ENCODE measurements at places on chromosomes 6 and 20. TPM values are rescaled to one million over a fixed set of nuclear protein-coding genes. Genes with fewer than 3 reads are reported as not detected.
A peak's percentile ranks its signal among the peaks of the same experiment; 100 is the strongest.

DNA sequence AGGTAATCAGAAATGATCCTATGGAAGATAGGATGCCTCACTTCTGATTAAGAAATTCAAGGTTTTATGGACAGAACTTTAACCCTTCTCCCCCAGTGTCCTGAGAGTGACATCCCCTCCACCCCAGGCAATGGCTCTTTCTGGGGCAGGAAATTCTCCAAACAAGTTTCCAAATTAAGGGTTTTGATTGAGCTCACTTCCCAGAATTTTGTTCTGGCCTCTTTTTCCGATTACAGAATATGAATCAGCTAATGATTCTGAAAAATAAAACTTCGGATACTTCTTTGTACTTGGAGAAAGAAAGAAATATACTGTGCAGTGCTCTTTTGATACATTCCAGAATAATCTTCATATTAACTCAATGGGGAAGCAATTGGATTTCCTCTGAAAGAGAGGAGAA, 32.8 kb upstream of the TASP1 start:
- DNase-seq: no peak
- H3K4me3 ChIP-seq: no peak overlapping the region
- H3K36me3 ChIP-seq: no peaks in the 10 kb centered on the region
- H3K4me1 ChIP-seq: no peaks in the 10 kb centered on the region

The EYA4 gene
- 1.4 TPM for total RNA-seq

The PAK5 gene
- total RNA-seq: 0.20 TPM

- no peaks in the 10 kb centered on the region for H3K4me1 ChIP-seq
- no peaks in the 10 kb centered on the region for H3K27me3 ChIP-seq
- no peaks in the 10 kb centered on the region for H3K36me3 ChIP-seq
- no peak overlapping the region for H3K4me3 ChIP-seq
- DNase-seq: no peak
Measured at GRCh38 chr6:28558629-28559028, 32.9 kb downstream of the GPX5 start.

GRCh38 chr6:155837474-155837873, 381.8 kb upstream of the NOX3 start:
- no peaks in the 10 kb centered on the region for H3K36me3 ChIP-seq
- H3K27me3 ChIP-seq: no peaks in the 10 kb centered on the region
- no peaks in the 10 kb centered on the region for H3K4me1 ChIP-seq
- no peak overlapping the region for H3K4me3 ChIP-seq

DNA sequence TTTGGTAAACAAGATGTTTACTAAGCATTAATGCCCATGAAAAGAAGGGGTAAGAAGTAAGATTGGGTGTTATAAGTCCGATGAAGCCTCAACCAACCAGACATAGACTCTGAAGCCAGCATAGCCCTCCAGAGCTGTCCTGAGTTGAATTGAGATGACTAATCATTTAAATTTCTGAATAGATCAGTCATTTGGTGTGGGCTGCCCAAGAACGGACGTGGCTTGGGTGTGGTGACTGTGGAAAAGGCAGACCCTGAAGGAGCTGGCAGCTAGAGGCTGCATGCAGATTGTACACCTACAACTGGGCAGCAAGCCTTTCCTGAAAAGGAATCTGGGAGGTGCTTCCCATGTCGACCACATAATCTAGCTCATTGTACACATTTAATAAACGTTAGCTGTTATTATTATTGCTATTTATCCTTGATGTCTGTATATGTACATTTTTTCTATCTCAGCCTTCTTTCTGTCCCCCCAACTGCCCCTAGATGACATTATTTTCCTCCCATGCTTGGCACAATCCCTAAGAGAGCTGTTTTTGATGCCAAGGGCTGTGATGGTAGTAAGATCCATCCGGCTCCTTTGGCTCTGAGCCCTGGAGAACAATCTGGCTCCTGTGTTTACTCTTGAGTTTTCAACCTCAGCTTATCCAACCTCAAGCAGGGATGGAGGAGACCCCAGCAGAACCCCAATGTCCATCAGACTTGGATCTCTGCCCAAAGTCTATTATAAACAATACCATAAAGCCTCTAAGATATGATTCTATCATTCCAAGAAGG, 57.6 kb upstream of the JAG1 start:
- no peaks in the 10 kb centered on the region for H3K36me3 ChIP-seq
- no peaks in the 10 kb centered on the region for H3K27me3 ChIP-seq
- DNase-seq: no peak
- H3K27ac ChIP-seq: peak overlapping the region; percentile 35
- no peak overlapping the region for H3K4me3 ChIP-seq
- H3K4me1 ChIP-seq: peaks cover 5% of the 10 kb centered on the region

The HUS1B gene
- 0.83 TPM for total RNA-seq

DNA sequence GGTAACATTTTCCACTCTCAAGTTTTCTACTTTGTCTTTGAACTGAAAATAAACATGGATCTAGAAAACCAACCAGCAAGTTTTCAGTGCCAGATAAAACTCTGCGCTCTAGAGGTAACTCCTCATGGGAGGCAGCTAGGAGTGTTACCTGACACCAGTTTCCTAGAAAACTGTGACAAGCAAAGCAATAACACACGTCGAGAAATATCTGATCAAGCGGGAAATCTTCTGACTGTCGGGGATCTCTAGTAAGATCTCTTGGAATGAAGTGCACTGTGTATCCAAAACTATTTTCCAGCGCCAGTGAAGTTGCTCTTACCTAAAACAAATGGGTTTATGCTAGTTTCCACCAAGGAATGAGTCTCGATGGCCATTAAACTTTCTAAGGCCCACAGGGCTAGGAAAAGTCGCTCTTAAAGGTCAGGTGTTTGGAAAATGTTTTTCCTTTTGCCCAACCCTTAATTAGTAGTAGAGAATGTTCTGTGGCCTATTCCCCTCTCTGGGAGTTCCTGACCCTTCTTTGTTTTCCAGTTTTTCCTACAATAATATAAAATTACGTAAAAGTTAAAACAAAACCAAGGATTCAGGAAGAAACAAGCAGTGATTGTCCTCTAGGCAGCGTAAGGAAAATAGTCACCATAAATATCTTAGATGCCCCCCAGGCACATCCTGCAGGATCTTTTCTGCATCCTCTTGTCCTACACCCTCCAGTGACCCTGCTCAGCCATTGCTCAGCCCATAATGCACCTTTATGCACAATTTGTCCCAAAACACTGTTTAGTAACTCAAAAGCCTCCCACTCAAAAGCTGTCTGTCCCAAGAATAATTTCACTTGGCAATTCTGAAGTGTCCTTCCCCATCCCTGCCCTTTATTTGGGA, 137.7 kb upstream of the AKAP12 start:
- no peak for DNase-seq
- no peaks in the 10 kb centered on the region for H3K27me3 ChIP-seq
- no peak overlapping the region for H3K4me3 ChIP-seq
- no peaks in the 10 kb centered on the region for H3K4me1 ChIP-seq

The SUMO4 gene
- total RNA-seq: 1.9 TPM

The DDX43 gene
- total RNA-seq: 0.92 TPM

The CEP250 gene
- 15.4 TPM for total RNA-seq

The GTSF1L gene
- not detected for total RNA-seq

The GPR63 gene
- total RNA-seq: 0.69 TPM

The LRFN2 gene
- total RNA-seq: not detected

DNA sequence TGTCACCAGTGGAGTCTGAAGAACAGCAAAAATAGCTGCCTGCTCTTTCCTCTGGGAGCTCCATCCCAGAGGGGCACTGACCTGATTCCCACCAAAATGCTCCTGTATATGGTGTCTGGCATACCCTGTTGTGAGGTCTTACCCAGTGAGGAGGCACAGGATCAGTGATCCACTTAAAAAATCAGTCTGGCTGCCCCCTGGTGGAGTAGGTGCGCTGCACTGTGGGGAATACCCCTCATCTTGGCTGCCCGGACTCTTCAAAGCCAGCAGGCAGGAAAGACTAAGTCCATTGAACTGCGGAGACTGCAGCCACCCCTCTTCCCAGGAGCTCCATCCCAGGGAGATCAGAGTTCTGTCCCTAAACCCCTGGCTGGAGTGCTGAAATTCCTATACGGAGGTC, 230.9 kb upstream of the HTR1E start:
- H3K4me3 ChIP-seq: no peak overlapping the region
- no peaks in the 10 kb centered on the region for H3K36me3 ChIP-seq
- no peaks in the 10 kb centered on the region for H3K27me3 ChIP-seq
- no peak overlapping the region for H3K27ac ChIP-seq

DNA sequence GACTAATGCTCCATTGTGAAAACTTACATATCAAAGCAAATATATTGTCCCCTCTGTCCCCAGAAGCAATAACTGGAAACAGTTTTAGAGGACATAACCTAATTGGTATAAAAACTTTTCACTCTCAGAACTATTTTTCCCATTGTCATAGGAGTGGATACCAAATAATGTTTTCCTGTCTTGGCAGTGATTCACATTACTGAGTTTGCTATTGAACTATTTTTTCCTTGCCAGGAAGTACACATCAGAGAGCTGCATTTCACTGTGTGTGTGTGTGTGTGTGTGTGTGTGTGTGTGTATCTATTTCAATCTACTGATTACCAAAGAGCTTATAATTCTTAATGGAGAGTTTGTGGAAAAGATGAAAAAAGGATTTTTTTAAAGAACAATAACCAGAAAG, 45.4 kb downstream of the AKAP12 start:
- no peak overlapping the region for H3K4me3 ChIP-seq
- H3K36me3 ChIP-seq: no peaks in the 10 kb centered on the region
- H3K4me1 ChIP-seq: peaks cover 7% of the 10 kb centered on the region
- H3K27ac ChIP-seq: no peak overlapping the region
- no peak for DNase-seq

GRCh38 chr6:81997090-81997926, 244.8 kb upstream of the TENT5A start:
- DNase-seq: no peak
- no peaks in the 10 kb centered on the region for H3K36me3 ChIP-seq
- peak overlapping the region; percentile 2 for H3K27ac ChIP-seq

GRCh38 chr6:67009818-67010217, 1302.8 kb upstream of the EYS start:
- no peak for DNase-seq
- no peaks in the 10 kb centered on the region for H3K27me3 ChIP-seq
- no peak overlapping the region for H3K27ac ChIP-seq
- H3K4me1 ChIP-seq: no peaks in the 10 kb centered on the region

The CDKN1A gene
- total RNA-seq: 77.3 TPM

GRCh38 chr6:70045413-70045812, 179.1 kb downstream of the COL19A1 start:
- H3K36me3 ChIP-seq: no peaks in the 10 kb centered on the region
- H3K27me3 ChIP-seq: no peaks in the 10 kb centered on the region
- DNase-seq: no peak
- no peak overlapping the region for H3K4me3 ChIP-seq

DNA sequence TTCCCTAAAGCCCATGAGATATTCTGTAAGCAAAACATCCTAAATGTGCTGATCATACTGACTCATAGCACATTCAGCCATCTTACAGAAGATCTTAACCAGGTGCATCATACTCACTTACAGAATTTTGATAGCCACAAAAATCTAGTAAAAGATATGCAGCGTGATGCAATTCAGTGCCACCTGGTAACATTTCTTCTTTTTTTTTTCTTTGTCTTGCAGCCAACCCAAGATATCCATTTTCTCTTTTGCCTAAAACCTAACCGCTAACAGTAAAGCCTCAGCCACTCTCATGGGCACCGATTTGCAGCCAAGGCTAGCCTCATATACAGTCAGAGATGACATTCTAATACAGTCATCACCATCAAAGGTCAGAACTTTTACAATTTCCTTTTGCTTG, 293.3 kb downstream of the HACE1 start:
- no peak overlapping the region for H3K4me3 ChIP-seq
- no peak for DNase-seq
- no peaks in the 10 kb centered on the region for H3K4me1 ChIP-seq
- H3K27ac ChIP-seq: no peak overlapping the region

GRCh38 chr20:45254383-45255262, at the start of gene SLPI:
Gene SLPI (minus strand): TSS chr20:45254564. CDS start chr20:45254543, 21 bp downstream.
- H3K36me3 ChIP-seq: no peaks in the 10 kb centered on the region
- H3K4me3 ChIP-seq: peak within 1 kb of the TSS; percentile 16
- no peaks in the 10 kb centered on the region for H3K27me3 ChIP-seq
- DNase-seq: peak; percentile 79
- H3K27ac ChIP-seq: peak within 1 kb of the TSS; percentile 74
- peaks cover 23% of the 10 kb centered on the region for H3K4me1 ChIP-seq

DNA sequence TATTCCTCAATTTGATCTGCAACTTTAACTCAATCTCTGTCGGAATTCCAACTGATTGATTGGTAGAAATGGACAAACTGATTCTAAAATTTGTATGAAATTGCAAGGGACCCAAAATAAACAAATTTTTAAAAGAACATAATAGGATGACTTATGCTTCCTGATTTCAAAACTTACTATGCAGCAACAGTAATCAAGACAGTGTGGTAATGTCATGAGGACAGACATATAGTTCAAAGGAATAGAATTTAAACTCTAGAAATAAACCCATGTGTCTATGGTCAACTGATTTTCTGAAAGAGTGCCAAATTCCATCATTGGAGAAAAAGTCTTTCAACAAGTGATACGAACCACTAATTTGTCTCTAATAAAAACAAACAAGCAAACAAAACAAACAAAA, 1320.1 kb upstream of the GJE1 start:
- no peaks in the 10 kb centered on the region for H3K36me3 ChIP-seq
- no peak overlapping the region for H3K4me3 ChIP-seq
- no peaks in the 10 kb centered on the region for H3K4me1 ChIP-seq
- no peak for DNase-seq
- H3K27ac ChIP-seq: no peak overlapping the region

DNA sequence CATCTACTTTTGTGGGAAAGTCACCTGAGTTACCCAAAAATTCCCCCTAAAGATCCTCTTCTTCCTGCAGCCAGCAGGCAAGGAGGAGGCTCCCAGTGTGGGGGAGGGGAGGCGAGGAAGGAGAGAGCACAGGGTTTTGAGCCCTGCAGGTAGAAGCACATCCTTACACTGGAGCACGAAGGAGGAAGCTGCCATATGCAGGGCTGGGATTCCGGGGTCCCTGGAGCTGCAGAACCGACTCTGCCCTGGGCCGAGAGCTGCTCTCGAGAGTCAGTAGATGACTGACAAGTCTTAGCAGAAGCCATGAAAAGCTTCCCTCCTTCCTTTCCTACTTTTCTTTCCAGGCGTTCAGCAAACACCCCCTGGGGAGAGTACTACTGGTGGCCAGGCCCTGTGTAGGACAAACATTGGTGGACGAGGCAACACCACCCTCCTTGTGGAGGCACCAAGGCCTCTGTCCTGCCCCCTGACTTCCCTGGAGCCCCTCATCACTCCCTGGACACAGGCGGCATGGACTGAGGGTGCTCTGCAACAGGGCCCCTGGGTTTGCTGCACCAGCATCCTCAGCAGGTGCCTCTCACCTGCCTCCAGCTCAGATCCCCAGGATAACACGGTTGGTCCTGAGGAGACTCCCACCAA, 211.7 kb upstream of the CST7 start:
- no peaks in the 10 kb centered on the region for H3K4me1 ChIP-seq
- DNase-seq: no peak
- H3K27me3 ChIP-seq: no peaks in the 10 kb centered on the region
- H3K27ac ChIP-seq: no peak overlapping the region
- H3K4me3 ChIP-seq: no peak overlapping the region

DNA sequence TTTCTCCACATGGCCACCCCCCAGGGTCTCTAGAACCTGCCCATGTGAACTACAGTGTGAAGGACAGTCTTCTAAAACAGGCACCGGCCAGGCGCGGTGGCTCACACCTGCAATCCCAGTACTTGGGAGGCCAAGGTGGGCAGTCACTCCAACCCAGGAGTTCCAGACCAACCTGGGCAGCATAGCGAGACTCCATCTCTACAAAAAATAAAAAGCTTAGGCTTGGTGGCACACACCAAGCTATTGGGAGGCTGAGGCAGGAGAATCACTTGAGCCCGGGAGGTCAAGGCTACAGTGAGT, 13.7 kb downstream of the ACSS1 start:
- H3K4me3 ChIP-seq: no peak overlapping the region
- H3K27me3 ChIP-seq: no peaks in the 10 kb centered on the region
- peaks cover 21% of the 10 kb centered on the region for H3K36me3 ChIP-seq
- DNase-seq: no peak
- peaks cover 73% of the 10 kb centered on the region for H3K4me1 ChIP-seq
- no peak overlapping the region for H3K27ac ChIP-seq
